ENCODE measurements at places on chromosomes 16 and 17. TPM values are rescaled to one million over a fixed set of nuclear protein-coding genes. Genes with fewer than 3 reads are reported as not detected.

The CD300A gene
- 48.2 TPM for total RNA-seq

The KRT40 gene
- total RNA-seq: not detected

The CCDC154 gene
- total RNA-seq: 1.2 TPM

The FOXL1 gene
- not detected for total RNA-seq

The TMIGD1 gene
- total RNA-seq: not detected

The ALDH3A1 gene
- total RNA-seq: not detected

The SEBOX gene
- total RNA-seq: not detected

The KRTAP17-1 gene
- total RNA-seq: not detected

- H3K4me1 ChIP-seq: peaks cover 16% of the 10 kb centered on the region
- H3K27me3 ChIP-seq: no peaks in the 10 kb centered on the region
These were observed 1.0 kb downstream of the LMF1 start for GRCh38 chr16:969508-970385.

DNA sequence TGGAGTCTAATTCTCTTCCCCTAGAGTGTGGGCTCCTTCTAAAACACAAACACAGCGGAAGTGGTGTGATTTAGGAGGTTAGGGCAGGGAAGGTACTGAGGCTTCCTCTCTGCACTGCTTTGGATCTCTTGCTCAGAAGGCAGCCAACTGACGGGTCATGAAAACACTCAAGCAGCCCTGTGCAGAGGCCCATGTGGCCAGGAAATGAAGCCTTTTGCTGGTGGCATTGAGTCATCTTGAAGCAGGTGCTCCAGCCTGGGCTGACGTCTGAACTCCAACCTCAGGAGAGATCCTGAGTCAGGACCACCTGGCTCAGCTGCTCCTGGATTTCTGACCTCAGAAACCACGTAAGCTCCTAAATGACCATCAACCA is 72.9 kb downstream of the MRM1 start:
- peak overlapping the region; percentile 26 for H3K27ac ChIP-seq
- H3K27me3 ChIP-seq: no peaks in the 10 kb centered on the region
- H3K4me1 ChIP-seq: peaks cover 23% of the 10 kb centered on the region
- no peaks in the 10 kb centered on the region for H3K36me3 ChIP-seq
- no peak for DNase-seq

GRCh38 chr16:84640145-84640544 is 8.2 kb upstream of the KLHL36 start:
- no peak for DNase-seq
- H3K4me1 ChIP-seq: peaks cover 37% of the 10 kb centered on the region
- H3K4me3 ChIP-seq: no peak overlapping the region
- H3K27me3 ChIP-seq: no peaks in the 10 kb centered on the region

DNA sequence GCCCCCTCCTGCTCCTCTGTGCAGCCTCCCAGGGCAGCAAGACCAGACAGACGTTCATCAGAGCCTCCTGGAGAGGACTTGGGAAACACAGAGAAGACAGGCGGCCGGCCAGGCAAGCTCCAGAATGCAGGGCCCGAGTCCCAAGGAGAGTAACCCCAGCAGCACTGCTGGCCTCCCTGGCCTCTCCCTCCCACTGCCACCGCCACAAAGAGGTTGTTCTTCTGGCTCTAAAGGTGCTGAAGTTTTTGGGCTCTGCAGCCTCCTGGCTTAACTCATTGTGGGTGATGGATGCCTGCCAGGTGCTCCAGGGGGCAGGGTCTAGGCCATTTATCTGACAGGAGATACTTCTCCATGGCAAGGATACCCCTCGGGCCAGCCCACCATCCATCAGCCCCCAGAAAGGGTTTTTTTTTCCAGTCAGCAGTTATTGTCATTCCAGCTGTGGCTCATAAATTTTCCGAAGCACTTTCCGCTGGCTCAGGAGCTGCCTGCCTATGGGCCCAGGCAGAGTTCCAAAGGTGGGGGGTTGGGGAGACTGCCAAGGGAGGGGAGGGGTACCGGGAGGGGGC is 32.0 kb upstream of the MRPS23 start:
- H3K27ac ChIP-seq: no peak overlapping the region
- H3K27me3 ChIP-seq: no peaks in the 10 kb centered on the region
- no peaks in the 10 kb centered on the region for H3K36me3 ChIP-seq
- no peak overlapping the region for H3K4me3 ChIP-seq
- no peak for DNase-seq

- H3K27me3 ChIP-seq: no peaks in the 10 kb centered on the region
- DNase-seq: no peak
- no peaks in the 10 kb centered on the region for H3K4me1 ChIP-seq
- no peak overlapping the region for H3K4me3 ChIP-seq
These were observed 93.4 kb upstream of the TMEM132E start for GRCh38 chr17:34485999-34486398.

DNA sequence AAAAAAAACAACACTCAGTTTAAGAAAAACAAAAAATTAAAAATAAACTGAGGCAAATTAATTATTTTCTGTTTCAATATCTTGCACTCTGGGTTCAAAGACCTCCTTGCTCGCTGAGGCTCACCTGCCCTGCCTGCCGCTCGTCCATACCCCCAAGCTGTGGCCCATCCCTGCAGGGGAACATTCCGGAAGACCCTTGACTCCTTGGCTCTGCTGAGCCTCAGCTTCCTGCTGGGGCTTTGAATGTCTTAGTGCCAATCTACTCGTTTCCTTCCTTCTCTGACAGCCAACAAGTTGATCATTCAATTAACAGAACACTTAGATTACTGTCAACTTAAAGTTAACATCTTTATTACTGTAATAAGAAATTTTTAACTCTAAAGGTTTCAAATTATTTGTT is 24.3 kb downstream of the G6PC1 start:
- H3K27ac ChIP-seq: no peak overlapping the region
- no peaks in the 10 kb centered on the region for H3K27me3 ChIP-seq
- no peaks in the 10 kb centered on the region for H3K4me1 ChIP-seq

DNA sequence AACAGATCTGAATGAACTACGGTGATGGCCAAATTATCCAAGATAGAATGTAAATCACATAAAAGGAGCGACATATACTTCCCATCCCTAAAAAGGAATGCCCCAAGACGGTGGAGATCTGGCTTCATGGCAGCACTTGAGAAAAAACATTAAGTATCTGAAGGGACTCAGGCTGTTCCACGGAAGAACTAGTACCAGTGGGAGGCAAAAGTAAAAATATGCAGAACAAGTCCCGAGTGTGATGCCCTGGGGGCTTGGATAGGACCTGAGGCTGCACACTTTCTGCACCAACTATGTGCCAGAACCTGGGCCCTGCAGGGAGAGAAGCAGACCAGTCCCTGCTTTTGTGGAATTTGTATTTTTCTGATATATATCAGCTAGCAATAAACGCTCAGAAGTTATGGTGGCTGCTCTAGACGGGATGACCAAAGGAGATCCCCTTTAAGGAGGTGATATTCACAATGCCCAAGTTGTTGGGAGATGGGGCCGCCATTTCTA is 539 bp upstream of the CKLF start:
- peaks cover 49% of the 10 kb centered on the region for H3K4me1 ChIP-seq
- peak overlapping the region; percentile 77 for H3K27ac ChIP-seq
- H3K36me3 ChIP-seq: no peaks in the 10 kb centered on the region
- H3K27me3 ChIP-seq: no peaks in the 10 kb centered on the region

DNA sequence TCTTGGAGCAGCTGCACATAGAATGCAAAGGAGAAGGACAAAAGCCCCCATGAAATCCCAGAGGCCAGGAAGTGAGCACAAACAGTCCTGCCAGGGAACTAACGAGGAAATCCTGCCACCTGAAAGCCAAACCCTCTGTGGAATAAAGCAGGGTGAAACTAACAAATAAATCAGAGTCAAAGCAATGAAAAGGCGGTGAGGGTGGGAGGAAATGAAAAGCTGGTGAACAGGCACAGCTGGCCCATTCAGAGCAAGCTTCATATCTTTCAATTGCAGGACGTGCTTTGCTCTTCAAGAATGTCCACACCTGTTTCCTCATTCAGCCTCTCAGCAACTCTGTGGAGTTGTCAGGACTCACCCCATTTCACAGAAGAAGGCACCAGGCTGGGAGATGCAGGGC is 108.1 kb downstream of the ABCC12 start:
- H3K27me3 ChIP-seq: no peaks in the 10 kb centered on the region
- H3K27ac ChIP-seq: no peak overlapping the region
- no peaks in the 10 kb centered on the region for H3K4me1 ChIP-seq

- no peaks in the 10 kb centered on the region for H3K4me1 ChIP-seq
- no peaks in the 10 kb centered on the region for H3K36me3 ChIP-seq
- DNase-seq: no peak
- H3K4me3 ChIP-seq: no peak overlapping the region
These were observed 86.2 kb upstream of the CBX4 start for GRCh38 chr17:79925242-79925957.

GRCh38 chr16:12155235-12155634 is 178.7 kb downstream of the SNX29 start:
- no peak for DNase-seq
- no peak overlapping the region for H3K27ac ChIP-seq
- H3K4me3 ChIP-seq: no peak overlapping the region
- H3K4me1 ChIP-seq: no peaks in the 10 kb centered on the region
- peaks cover 16% of the 10 kb centered on the region for H3K36me3 ChIP-seq

GRCh38 chr17:64056269-64057005 is 36.0 kb upstream of the ICAM2 start:
- peaks cover 79% of the 10 kb centered on the region for H3K36me3 ChIP-seq
- no peaks in the 10 kb centered on the region for H3K27me3 ChIP-seq
- no peak overlapping the region for H3K4me3 ChIP-seq

Measured in naive thymus-derived CD4-positive, alpha-beta T cell (primary cell).